ENCODE measurements at places on chromosomes 2 and 18. TPM values are rescaled to one million over a fixed set of nuclear protein-coding genes. Genes with fewer than 3 reads are reported as not detected.
A peak's percentile ranks its signal among the peaks of the same experiment; 100 is the strongest.

INPP5D gene
- total RNA-seq: 6.5 TPM

ANKRD29 gene
- 1.1 TPM for total RNA-seq

RESP18 gene
- total RNA-seq: not detected

SLC5A7 gene
- not detected for total RNA-seq

LIMS2 gene
- 37.2 TPM for total RNA-seq

TRAF3IP1 gene
- total RNA-seq: 18.5 TPM

- H3K27ac ChIP-seq: no peak overlapping the region
- H3K4me1 ChIP-seq: no peaks in the 10 kb centered on the region
- no peak overlapping the region for H3K4me3 ChIP-seq
- no peaks in the 10 kb centered on the region for H3K27me3 ChIP-seq
- no peak for DNase-seq
- H3K36me3 ChIP-seq: no peaks in the 10 kb centered on the region
Observed at GRCh38 chr18:43587538-43588153, 310.4 kb upstream of the SYT4 start.

DNA sequence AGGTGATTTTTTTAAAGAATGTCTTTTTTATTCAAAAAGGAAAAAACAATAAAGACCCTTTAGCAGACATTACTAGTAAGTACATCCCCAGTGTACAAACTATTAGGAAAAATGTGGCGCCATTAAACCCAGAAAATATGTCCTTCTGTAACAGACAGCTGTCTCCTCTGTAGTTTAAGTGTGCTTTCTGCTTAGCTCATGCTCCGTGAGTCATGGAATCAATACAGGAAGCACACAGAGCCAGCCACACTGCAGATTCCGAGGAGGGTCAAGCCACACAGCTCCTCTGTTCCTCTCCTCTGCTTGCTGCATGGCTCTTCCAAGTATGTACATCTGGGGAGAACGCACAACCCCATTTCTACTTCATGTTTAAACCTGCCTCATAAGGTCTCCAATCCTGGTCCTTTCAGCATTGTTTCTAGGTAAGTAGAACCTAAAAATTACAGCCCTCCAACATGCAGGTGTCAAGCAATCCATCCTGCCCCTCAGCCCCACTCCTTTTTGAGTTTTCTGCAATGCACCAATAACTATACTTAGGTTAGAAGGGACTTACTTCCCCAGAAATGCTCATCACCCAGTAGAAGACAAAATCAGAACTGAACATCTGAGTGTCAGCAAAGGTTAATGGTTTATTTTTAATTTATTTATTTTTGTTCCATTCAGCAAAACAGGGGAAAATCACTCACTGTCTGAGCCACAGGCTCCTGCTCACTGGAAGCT is 37.5 kb downstream of the ACVR1 start:
- H3K27me3 ChIP-seq: no peaks in the 10 kb centered on the region
- DNase-seq: peak; percentile 34
- no peak overlapping the region for H3K4me3 ChIP-seq

- no peak overlapping the region for H3K27ac ChIP-seq
- no peaks in the 10 kb centered on the region for H3K27me3 ChIP-seq
- no peak overlapping the region for H3K4me3 ChIP-seq
- H3K36me3 ChIP-seq: no peaks in the 10 kb centered on the region
- H3K4me1 ChIP-seq: no peaks in the 10 kb centered on the region
Observed at GRCh38 chr18:36692371-36692770, 136.4 kb downstream of the TPGS2 start.

GRCh38 chr2:45220227-45220626 is 211.0 kb upstream of the SIX2 start:
- DNase-seq: no peak
- no peaks in the 10 kb centered on the region for H3K4me1 ChIP-seq
- H3K27ac ChIP-seq: no peak overlapping the region
- H3K4me3 ChIP-seq: no peak overlapping the region
- no peaks in the 10 kb centered on the region for H3K27me3 ChIP-seq

DNA sequence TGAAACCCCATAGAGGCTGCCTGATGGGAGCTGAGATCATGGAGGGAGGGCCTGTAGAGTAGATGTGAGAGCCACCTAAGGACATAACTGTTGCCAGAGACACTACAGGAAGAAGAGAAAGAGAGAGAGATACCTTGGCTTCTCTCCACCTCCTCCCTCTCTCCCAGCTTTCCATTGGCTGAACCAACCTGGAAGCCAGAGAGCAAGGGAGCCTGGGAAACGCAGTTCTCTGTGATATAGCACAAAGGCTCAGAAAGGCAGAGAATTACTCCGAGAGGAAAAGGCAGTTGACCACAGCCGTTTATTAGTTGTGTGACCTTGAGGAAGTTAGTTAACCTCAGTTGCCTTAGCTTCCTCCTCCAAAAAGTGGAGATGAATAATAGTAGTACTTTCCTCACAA is 37.7 kb upstream of the MAT2A start:
- H3K27me3 ChIP-seq: no peaks in the 10 kb centered on the region
- DNase-seq: no peak
- H3K4me1 ChIP-seq: peaks cover 12% of the 10 kb centered on the region
- H3K36me3 ChIP-seq: no peaks in the 10 kb centered on the region
- H3K27ac ChIP-seq: no peak overlapping the region

- H3K27ac ChIP-seq: no peak overlapping the region
- H3K27me3 ChIP-seq: no peaks in the 10 kb centered on the region
- H3K4me1 ChIP-seq: peaks cover 2% of the 10 kb centered on the region
- no peak overlapping the region for H3K4me3 ChIP-seq
Observed at GRCh38 chr2:60523963-60524362, 29.5 kb downstream of the BCL11A start.

GRCh38 chr2:58436872-58437271 is 195.7 kb upstream of the FANCL start:
- H3K4me1 ChIP-seq: no peaks in the 10 kb centered on the region
- no peak overlapping the region for H3K4me3 ChIP-seq
- H3K27ac ChIP-seq: no peak overlapping the region

DNA sequence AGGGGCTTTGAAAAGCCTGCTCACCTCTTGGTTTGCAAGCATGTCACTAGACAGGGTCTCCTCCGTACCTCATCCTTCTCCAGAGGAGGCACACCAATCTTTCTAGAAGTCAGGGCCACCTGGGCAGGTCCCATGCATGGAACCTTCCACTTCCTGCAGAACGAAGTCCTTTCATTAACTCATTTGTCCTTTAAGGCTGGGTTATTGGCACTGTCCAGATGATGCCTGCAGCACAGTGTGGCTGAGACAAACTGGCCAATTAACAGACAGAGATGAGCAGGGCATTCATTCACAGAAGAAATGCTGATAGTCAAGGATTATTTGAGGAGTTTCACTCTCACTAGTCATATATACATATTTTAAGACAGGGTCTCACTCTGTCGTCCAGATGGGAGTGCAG is 245.3 kb downstream of the TFCP2L1 start:
- no peaks in the 10 kb centered on the region for H3K36me3 ChIP-seq
- H3K27ac ChIP-seq: no peak overlapping the region
- DNase-seq: no peak
- no peaks in the 10 kb centered on the region for H3K4me1 ChIP-seq
- H3K4me3 ChIP-seq: no peak overlapping the region
- no peaks in the 10 kb centered on the region for H3K27me3 ChIP-seq

DNA sequence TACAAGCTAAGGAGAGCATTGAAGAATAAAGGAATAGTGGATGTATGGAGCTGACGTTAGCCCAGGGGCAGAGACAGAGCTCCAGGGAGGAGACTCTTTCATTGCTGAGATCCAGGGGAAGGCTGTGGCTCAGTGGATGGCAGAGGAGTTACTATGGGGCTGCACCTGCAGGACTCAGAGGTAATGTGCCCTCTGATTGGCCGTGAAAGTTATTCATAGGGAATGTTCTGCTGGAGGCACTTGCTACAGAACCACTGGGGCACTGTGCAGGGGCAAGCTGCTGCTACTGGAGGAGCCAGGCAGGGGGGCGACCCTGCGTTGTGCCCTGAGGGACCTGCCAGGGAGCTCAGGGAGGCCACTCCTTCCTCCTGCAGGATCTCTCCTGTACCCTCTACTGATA is 199.2 kb downstream of the PTPRM start:
- no peaks in the 10 kb centered on the region for H3K27me3 ChIP-seq
- H3K4me3 ChIP-seq: no peak overlapping the region
- no peaks in the 10 kb centered on the region for H3K36me3 ChIP-seq
- H3K27ac ChIP-seq: no peak overlapping the region

Measured in colonic mucosa (tissue), 4 donors.